Activated naive CD4-positive, alpha-beta T cell treated with anti-CD3 and anti-CD28 coated beads, Interleukin-2, amount 50 U/mL, for 16 hours (primary cell): ENCODE measurements at places on chromosomes 11 and 22.

DNA sequence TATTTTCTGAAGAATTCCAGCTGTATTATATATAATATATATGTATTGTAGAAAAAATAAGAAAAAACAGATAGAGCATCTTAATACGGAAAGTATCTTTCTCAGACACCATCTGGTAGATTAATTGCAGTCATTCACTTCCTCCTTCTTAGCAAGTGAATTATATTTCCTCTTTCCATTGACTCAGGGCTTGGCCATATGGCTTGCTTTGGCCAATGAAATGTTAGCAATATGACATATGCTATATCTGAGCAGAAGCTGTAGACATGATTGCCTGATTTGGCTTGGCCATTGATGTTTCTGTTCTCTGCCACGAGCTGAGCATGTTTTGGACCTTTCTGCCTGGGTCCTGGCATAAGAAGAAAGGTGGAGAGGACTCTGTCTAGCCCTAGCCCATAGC is 34.4 kb upstream of the ZBED5 start:
- DNase-seq = no peak

DNA sequence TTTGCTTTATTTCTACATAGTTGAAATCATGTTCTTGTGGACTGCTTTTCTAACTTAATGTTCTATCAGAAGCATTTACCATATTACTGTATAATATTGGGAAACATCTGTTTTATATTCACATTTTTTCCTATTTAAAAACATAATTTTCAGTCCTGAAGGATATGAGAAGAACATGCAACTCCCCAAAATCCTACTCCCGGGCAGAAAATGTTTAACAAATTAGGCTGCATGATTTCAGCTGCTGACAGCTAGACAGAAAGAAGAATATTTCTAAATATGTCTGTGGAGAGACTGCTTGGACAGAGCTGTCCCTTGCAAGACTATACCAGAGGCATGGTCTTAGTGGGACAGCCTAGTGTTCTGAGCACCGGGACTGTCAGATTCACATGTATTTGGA is 15.7 kb upstream of the AMPD3 start:
- DNase-seq = no peak

GRCh38 chr11:117419482-117420142 is 92.0 kb downstream of the CEP164 start:
- no peak for DNase-seq

GRCh38 chr22:47199261-47199978 is 437.0 kb downstream of the TBC1D22A start:
- no peak for DNase-seq

GRCh38 chr11:124886978-124887666 is 10.5 kb downstream of the ROBO4 start:
- DNase-seq = no peak

DNA sequence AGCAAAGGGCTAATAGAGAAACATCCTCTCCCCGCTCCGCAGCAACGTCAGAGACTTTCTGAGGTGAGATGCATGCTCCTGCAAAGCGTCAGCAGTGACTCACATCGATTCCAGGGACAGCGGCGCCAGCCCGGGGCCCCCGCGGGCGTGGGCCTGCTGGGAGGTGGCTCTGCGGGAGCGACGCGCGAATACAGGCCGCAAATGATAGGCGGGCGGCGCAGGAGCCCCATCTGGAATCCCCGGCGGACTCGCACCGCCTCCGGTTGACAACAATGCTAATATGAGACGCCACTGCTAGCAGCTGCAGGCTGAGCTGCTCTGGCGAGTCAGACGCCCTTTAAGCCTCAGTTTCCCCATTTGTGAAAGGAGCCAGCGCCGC is 557 bp downstream of the RANGAP1 start:
- DNase-seq = peak; percentile 91

GRCh38 chr11:114929351-114930000 is 251.1 kb downstream of the NXPE2 start:
- DNase-seq = no peak
